Brain microvascular endothelial cell (primary cell): ENCODE measurements at places on chromosomes 5 and 9.
A peak's percentile ranks its signal among the peaks of the same experiment; 100 is the strongest.

DNA sequence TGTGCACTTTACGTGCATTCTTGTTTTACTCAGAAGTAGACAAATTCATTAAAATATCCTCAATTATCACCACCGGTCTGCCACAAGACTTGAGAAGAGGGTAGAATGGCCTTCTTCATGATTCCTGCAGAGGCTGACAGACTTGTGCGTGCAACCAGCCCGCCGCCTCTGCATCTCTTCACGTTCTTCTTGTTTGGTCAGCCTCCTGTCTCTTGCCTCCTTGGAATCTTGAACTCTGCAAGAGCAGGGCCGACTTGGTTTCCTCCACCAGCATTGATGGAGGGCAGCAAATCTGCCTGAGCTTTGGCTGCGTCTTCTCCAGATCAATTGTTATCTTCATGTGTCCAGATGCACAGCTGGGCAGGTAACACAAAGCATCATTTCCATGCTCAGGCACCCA, 20.2 kb downstream of the UBE2QL1 start:
- DNase-seq = no peak

DNA sequence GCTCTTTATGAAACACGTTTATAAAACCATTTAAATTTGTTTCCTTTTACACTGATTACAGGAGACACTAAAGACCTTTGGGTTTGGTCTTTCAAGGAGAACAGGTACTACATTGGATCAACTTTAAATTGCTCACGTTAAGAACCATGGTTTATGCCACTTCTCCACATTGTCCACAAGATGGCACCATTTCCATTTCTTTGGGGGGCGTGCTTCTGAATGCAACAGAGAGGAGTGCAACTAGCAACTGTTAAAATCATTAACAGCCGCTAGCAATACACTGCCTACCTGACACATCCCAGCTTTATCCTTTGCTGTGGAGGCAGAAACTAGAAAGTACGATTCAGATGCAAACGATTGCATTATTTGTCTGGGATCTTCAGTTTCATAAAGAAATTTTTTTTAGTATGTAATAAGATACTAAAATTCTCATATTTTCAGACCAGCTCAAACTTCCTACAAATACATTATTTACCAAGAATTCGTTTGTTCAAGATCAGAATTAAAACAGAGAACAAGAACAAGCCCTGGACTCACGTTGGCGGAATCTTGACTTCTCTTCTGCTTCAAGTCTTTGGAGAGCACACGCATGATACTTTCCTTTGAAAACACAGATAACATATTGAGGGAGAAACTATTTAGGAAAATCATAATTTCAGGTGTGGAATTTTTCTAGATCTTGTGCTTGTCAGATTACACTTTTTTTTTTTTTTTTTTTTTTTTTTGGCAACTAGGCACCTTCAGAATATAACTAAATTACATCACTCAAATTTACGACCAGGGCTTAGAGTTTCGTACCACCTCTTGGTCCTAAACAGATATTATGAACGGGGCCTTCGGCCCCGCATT, 702 bp downstream of the CDC20B start:
- DNase-seq = peak; percentile 53

DNA sequence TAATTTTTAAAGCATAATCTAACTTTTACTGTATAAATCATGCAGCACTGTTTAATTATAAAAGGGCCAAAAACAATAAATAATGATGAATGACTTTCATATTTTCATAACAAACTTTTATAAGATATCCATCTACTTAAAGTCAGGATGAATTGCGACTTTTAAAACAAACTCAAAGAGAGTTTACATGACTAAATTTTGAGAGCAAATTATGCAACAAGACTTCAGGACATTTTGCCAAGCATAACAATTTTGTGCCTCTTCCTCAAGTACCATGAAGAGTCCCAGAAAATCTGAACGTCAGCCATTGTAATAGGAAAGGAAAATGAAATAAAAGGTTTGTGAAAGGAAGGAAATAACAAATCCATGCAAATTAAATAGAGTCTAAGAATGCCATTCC, 24.4 kb downstream of the ERAP1 start:
- DNase-seq = no peak

DNA sequence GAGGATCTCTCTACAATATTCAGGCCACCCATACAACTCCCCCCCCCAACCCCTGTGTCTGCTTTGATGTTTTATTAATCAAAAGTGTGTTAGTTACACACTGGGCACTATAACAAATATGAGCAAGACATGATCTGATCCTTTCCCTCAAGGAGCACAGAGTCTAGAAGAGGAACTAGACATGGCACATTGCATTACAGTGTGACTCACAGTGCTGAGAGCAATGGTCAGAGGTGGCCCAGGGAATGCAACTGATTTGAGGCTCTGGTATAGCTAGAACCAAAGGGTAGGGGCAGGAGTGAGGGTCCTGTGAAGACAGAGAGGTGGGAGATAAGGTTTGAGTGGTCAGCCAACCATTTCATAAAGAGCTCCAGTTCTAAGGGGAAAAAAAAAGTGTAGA, 539.2 kb downstream of the ACTL7B start:
- DNase-seq = no peak

DNA sequence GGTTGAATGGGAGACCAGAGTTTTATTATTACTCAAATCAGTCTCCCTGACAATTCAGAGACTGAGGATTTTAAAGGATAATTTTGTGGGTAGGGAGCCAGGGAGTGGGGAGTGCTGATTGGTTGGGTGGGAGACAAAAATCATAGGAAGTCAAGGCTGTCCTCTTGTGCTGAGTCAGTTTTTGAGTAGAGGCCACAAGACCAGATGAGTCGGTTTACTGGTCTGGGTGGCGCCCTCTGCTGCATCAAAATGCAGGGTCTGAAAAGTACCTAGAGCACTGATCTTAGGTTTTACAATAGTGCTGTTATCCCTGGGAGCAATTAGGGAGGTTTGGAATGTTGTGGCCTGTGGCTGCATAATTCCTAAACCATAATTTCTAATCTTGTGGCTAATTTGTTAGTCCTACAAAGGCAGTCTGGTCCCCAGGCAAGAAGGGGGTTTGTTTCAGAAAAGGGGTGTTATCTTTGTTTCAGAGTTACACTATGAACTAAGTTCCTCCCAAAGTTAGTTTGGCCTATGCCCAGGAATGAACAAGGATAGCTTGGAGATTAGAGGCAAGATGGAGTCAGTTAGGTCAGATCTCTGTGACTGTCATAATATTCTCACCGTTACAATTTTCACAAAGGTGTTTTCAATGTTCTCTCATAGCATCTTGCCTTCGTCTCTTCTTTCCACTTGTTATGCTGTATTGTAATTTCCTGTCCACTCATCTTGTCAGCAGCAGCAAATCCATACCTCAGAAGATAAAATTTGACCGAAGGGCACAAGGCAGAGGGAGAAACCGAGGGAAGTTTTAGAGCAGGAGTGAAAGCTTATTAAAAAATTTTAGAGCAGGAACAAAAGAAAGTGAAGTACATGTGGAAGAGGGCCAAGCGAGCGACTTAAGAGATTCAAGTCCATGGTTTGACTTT, 59.2 kb upstream of the CLINT1 start:
- peak; percentile 85 for DNase-seq

DNA sequence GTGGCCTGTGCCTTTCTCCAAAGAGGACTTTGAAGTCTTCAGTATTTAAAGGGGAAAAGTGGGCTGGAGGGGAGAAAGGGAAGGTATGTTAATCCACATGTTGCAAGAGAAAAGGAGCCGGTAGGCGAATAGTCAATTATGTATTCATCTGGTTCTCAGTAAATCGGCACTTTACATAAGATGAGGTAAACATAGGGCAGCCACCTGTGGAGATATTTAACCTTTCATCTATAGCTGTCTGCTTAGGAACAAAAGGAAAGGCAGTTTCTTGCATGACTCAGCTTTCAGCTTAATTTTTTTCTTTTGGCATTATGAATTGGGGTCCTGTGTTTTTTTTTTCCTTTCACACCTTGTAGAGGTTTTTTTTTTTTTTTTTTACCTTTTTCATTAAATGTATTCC, 42.2 kb downstream of the FGD3 start:
- no peak for DNase-seq

DNA sequence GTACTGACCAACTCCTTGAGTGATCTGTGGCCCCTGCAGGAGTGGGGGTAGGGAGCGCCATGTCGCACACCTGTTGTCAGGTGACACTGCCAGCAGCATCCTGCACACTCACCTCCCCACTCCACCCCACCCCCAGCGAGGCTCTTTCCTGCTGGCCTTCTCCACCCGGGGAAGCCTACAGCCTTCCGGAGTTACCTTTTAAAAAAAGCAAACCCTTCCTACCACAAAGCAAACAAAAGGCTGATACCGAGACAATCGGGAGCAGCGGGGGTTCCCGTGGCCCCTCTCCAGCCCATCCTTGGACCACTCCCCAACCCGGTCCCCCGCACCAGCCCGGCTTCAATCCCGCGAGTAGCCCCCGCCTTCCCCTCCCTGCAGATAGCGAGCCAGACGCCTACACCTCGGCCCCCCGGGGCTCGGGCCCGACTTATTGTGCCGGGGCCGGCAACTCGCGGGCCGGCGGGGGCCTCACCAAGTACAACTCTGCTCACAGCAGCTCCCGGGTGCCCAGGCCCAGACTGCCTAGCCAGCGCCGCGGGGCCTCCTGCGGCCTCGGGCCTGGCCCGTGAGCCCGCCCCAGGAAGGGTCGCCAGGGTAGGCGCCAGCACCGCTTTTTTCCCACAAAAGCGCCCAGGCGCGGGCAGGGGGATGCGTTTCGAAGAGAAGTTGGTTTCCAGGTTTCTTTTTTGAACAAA, 724 bp downstream of the MACROH2A1 start:
- no peak for DNase-seq

DNA sequence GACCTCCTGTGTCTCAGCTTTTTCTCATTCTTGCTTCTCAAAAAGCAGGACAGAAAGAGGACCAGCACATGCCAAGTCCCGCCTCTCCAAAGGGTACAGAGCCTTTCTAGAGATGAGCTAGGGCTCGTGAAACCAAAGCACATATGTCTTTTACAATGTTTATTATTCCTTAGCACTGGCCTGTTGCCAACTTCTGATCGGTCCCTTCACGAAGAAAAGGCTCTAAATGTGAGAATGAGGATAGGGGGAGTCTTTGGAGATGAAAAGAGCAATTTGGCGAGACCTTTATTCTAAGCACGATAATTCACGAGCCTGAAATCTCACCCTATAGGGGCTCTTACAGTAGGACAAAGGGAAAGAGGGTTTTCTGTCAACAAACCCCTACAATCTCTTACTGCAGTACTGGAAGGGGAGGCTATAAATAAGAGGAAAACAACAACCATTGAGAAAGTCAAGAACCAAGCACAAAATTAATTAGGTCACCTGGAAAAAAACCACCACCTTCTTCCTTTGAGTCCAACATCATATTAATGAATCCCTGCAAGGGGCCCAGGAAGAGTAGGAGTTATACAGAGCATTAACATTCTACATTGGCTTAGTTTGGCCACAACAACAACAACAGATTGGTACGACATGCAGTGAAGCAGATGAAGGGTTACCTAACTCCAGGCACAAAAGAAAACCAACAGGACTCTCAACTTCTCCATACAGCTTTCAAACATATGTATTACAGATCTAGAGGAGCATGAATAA, 309.5 kb downstream of the PDE4D start:
- DNase-seq = no peak

- DNase-seq = no peak
Measured at GRCh38 chr9:4746278-4747030, 5.5 kb upstream of the AK3 start.

DNA sequence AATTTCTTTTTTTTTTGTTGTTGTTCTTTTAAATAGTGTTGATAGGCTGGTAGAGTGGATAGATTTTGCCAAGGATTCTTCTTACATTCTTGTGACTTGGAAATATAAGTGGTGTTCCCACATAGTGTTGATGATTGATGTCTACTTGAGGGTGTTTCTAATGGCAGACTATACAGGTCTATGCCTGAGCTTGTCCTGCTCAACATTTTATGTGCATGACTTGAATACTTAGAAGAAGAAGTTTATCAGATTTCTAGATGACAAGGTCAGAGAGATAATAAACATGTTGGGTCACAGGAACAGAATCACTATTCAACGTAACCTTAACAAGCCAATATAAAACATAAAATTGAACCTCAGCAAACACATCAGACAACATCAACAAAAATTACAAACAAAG, 24.2 kb downstream of the XRCC4 start:
- DNase-seq = no peak
